Renal cortex interstitium (tissue), 15 donors: ENCODE measurements at places on chromosomes 13 and 19.

- DNase-seq: no peak
These were observed 46.2 kb downstream of the KLF2 start for GRCh38 chr19:16370641-16371391.

- no peak for DNase-seq
These were observed 7.0 kb upstream of the RB1 start for GRCh38 chr13:48296528-48296927.

DNA sequence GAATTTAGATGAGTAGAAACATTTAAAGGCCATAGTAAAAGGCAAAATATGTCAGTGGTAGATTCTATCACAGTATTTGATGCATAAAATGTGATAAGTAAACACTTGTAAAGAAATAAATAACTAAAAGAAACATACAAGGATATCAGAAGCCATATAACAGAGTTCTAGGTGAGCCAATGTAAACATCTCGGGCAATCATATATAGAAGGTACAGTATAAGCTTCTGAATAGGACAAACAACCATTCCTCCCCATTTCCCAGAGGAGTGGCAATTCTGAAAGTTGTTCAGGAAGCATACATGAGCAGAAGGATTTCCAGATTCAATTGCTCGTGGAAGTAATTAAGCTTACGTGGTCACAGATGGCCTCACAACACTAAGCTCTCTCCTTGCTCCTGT is 267.3 kb downstream of the LHFPL6 start:
- no peak for DNase-seq

DNA sequence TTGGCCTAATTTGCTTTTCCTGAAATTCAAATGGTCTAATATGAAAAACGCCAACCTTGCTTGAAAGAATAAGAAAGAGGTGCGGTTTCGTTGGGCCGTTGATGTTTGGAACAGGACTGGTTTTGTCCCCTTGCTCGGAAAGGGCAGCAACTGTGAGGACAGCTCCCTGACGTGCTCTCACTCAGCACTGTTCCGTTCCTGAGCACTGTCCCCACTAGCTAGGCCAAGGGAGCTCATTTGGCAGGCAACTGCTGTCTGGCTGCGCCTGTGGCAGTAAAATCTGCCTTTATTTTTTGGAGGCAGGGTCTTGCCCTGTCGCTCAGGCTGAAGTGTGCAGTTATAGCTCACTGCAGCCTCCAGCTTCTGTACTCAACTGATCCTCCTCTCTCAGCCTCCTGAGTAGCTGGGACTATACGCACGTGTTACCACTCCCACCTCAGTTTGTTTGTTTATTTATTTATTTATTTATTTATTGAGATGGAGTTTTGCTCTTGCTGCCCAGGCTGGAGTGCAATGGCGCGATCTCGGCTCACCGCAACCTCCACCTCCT is 4.5 kb downstream of the LDLR start:
- DNase-seq: no peak

- DNase-seq: peak; percentile 79
These were observed 14.0 kb upstream of the TUBB4A start for GRCh38 chr19:6516018-6516658.

GRCh38 chr19:48190288-48190884 is 19.9 kb downstream of the ZSWIM9 start:
- DNase-seq: no peak
